ENCODE measurements at places on chromosomes 7 and 10.

- no peak for DNase-seq
These were observed 165.9 kb upstream of the PODXL start for GRCh38 chr7:131722371-131722770.

DNA sequence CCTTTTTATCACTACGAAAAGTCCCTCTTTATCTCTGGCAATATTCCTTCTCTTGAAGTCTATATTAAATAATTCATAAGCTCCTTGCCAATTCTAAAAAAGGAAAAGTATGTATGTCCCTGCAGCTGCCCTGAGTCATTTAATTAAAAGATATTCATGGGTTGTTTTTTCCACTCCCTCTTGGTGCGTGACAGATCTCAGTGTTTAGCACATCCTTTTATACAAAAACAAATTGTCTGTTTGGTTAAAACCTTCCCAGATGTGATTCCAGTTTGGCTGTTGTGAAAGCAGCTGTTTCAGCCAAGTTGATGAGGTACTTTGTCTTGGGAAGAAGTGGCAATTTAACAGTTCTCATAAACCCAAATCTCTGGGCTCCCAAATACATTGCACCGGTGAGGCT lies 33.8 kb upstream of the PRLHR start:
- DNase-seq = no peak

- peak; percentile 66 for DNase-seq
These were observed 163.3 kb downstream of the MAD1L1 start for GRCh38 chr7:2069472-2069860.

DNA sequence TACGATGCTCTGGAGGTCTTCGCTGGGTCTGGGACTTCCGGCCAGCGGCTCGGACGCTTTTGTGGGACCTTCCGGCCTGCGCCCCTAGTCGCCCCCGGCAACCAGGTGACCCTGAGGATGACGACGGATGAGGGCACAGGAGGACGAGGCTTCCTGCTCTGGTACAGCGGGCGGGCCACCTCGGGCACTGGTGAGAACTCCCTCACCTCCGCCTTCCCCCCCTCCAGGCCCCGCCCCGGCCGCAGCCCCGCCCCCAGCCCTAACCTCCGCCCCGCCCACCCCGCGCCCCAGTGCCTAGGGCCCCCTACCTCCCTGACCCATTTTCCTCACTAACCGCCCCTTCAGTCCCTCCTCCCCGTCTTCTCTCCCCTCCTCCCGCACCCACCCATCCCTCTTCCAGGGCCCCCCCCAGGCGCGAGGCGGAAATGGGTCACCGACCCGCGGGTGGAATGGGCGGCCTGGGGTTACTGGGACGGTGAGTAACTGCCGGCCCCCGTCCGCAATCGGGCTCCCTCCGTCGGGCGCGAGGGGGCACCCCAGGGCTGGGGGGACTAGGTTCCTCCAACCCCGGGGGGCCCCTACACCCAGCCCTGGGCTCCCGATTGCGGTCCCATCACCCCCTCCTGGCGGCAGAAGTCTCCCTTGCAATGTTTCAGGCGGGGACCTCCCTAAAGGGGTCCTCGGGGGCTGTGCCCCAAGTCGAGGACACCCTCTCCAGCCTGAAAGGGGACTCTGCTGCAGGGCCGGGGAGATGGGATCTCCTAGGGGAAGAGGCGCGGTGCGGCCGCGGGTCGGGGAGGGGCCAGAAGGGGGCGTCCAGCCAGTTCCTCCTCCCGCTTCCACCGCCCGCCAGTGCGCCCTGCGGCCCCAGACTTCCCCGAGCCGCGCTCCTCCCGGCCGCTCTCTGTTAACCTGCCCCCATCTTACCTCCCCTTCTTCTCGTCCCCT lies 2.1 kb downstream of the PCOLCE start:
- peak; percentile 50 for DNase-seq

DNA sequence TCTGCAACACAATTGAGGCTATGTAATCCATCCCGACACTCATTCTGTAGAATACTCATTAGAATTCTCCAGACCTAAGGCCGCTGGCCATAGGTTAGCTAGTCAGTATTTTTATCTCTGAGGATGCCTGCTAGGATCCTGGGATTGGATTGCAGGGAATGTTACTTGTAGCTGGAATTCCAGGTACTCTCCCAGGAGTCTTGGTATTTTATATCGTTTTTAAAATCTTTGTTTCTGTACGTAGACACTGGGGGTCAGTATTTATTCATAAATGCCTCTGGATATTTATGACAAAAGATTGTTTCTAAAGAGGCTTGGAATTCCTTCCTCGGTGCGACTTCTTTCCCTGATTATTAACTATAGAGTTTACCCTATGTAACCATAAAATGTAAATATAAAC lies 40.1 kb downstream of the BPGM start:
- peak; percentile 42 for DNase-seq

DNA sequence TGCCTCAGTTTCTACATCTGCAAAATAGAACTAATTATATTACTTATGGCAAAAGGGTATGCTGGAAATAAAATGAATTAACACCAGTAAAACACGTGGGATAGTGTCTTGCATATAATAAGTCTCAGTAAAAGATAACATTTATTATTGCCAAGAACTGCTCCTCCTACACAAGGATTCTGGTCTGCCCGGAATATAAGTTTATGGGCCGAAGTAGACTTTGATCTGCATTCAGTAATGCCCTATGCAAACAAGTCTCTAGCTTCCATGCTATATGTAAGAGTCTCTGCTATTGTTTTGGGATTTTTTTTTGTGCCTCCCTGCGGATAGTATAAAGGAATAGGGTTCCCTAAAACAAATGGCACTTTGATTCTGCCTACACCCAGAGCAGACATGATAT lies 125.6 kb upstream of the SLC26A5 start:
- DNase-seq = no peak

DNA sequence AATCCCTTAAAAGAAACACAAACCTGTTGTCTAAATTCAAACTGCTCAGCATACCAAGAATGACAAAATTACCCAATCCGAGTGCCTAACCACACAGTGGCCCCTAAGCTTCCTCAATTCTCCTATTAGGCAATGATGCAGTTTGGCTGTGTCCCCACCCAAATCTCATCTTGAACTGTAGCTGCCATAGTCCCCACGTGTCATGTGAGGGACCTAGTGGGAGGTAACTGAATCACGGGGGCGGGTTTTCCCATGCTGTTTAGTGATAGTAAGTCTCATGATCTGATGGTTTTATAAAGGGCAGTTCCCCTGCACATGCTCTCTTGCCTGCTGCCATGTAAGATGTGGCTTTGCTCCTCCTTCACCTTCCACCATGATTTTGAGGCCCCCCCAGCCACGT lies 21.9 kb downstream of the PSAP start:
- DNase-seq = no peak

GRCh38 chr10:23051855-23052331 lies 43.5 kb upstream of the MSRB2 start:
- no peak for DNase-seq

- no peak for DNase-seq
These were observed at the start of gene PAXIP1 for GRCh38 chr7:155003092-155003375. PAXIP1 (minus strand) TSS chr7:155003124; CDS start chr7:155002929, 195 bp downstream.

DNA sequence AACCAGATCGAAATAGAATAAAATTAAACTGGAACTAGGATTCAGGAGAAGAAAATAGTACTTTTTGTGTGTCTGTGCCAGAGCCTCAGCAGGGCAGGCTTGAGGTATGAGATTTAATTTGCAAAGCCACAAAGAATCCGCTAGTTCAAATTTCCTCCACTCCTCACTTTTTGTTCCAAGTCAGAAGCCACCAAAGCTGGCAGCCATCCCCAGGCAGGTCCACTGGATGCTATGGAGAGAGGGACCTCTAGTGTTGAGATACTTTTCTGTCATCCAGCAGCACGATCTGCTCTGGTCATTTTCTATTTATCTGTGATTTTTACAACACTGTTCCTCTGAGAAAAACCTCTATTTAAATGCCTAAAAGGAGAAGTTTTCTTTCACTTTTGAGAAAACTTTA lies 147.9 kb upstream of the FRMD4A start:
- peak; percentile 53 for DNase-seq

DNA sequence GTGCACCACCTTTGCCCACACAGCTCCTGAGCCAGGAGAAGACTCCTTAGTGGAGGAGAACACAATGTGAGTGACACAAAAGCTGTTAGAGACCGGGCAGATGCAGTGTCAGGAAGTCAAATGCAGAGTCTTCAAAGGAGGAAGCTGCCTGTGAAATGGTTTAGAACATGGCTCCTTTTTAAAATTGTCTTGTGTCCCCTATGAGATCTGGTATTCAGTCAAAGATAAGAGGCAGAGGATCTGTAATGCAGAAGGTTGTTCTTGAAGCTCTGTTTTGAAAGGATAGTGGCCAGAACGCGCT lies 133.0 kb downstream of the VIPR2 start:
- DNase-seq = no peak

GRCh38 chr10:122138831-122139625 lies 132.1 kb upstream of the BTBD16 start:
- no peak for DNase-seq

DNA sequence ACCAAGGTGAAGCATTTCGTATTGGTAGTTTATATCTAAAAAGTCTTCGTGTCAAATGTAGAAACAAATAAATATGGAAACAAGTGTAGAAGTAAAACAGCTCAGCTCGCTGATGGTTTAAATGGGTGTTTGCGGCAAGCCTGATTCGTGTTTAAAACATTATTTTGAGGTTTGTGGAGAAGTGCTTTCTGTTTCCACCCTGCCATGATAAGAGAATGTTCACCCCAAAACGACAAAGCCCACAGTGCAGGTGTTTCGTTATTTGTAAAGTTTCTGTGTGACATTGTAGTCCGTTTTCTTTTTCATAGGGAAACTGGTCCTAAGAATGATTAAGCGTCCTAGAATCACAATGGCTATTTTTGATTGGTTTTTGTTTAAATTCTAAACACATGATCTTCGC lies 316.2 kb upstream of the SHH start:
- DNase-seq = no peak

DNA sequence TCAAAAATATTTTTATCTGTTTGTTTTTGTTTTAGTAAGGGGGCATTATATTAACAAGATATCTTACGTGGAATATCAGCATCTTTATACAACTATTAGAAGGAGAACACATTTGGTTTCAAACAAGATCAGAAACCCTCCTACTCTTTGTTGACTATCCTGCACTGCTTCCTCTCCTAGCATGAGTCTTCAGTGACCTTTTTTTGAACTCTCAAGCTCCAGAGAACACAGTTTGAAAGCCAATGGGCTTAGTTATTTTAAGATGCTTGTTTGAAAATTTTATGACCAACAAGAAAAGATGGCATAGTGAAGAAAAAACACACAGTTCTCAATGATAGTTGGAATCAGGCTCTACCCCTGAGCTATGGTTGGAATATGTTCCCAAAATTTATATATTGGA lies 37.2 kb upstream of the RTKN2 start:
- DNase-seq = no peak

All from amniotic epithelial cell (primary cell).